ENCODE measurements at places on chromosomes 6 and 20.

- peak; percentile 63 for DNase-seq
Measured at GRCh38 chr6:160137989-160138835, 16.6 kb downstream of the SLC22A1 start.

- no peak for DNase-seq
Measured at GRCh38 chr20:21804802-21805201, 99.3 kb downstream of the PAX1 start.

- no peak for DNase-seq
Measured at GRCh38 chr6:64289931-64290330, 654.3 kb downstream of the PHF3 start.

GRCh38 chr20:46946181-46946624 lies 51.6 kb downstream of the EYA2 start:
- no peak for DNase-seq

DNA sequence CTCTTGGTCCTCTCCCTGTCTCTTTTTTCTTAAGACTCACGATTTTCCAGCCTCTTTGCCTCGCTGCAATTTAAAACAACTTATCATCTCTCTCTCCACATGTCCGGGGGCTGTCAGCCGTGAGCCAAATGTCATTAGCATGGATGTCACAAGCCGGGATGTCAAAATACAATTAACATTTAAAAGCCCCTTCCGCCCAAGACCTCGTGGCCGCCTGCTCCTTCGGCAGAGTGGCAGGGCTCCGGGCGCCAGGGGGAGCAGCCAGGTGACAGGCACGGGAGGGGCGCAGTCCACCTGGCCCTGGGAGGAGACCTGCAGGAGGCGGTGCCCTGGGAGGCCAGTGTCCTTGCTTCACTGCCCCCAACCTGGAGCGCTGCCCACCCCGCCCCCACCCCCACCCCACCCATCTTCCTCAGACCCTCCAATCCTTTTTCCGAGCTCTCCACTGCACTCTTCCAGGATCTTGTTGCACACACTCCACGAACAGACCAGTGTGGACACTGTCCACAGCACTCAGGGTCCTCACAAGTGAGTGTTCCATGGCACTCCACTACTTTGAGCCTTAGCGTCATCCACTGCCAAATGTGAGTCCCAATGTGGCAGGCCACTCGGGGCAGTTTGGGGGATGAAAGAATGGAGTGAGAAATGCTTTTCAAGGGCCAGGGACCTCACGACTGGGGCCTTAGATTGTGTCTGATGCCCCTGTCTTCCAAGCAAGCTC lies 5.6 kb upstream of the GRM4 start:
- no peak for DNase-seq

Data from NB4 (cell line).